Uterus (tissue), 4 donors: ENCODE measurements at places on chromosomes 11 and 22.

- no peak for DNase-seq
These were observed 16.5 kb upstream of the TPBGL start for GRCh38 chr11:75223954-75224643.

DNA sequence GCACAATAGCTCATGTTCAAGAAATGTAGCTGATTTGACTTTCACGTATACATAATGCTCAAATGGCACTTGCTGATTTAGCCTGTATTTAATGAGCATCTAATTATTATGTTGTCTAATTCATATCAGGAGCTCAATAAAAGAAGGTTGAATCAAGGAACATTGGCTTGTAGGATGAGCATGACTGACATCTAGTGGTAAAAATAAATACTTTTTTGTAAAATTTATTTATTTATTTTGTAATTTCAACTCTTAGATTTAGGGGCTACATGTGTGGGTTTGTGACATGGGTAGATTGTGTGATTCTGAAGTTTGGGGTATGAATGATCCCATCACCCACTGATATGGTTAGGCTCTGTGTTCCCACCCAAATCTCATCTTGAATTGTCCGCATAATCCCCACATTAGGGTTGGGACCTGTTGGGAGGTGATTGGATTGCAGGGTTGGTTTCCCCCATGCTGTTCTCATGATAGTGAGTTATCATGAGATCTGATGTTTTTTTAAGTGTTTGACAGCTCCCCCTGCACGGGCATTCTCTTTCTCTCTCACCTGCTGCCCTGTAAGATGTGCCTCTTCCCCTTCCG, 1.7 kb upstream of the OR52E5 start:
- no peak for DNase-seq

DNA sequence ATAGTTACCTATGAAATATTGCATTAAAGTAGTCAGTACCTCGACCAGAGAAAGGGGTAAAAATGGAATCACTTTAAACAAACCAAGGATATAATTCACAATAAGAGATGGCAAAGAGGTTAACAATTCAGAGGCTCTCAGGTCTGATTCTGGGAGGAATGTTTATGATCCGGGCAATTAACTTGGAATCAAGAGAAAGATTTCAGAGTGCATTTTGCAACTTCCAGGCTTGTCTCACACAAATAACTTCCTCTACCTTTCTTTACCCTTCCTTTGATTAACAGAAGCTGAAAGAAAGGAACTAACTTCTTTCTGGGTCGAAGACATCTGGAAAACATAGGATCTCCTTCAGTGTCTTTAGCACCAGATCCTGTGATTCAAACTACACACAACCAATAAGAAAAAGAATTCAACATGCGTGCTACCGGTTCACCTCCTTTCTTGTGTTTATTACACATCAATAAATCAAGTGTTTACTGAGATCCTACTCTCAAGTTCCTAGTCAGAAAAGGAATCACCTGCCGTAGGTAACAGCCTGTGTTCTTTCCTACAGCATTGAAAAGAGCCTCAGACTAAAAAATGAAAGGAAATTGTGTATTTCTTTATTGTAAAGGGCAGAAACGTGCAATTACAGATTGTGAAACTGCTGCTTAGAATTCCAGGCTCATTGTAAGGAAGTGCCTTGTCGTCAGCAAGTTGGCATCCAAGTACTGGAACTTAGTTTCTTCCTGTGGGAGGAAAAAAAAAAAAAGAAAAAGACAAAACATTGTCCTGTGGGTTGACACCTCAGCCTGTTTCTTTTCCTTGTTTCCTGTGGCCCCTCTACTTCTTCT, 29.5 kb downstream of the CARD18 start:
- no peak for DNase-seq

DNA sequence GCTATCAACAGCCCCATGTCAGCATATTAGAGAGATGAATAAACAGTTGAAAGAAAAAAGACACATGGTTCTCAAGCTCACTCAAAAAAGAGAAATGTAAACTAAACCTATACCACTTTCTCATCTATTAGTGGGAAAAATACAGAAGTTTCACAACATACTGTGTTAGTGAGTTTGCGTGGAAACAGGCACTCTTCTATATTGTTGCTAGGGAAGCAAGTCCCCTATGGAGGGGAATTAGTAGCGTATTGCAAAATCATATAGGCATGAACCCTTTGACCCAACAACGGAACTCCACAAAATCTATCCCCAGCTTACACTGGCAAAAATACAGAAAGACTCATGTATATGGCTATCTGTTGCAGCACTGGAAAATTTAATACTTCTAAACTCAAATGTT, 14.2 kb upstream of the RFPL2 start:
- DNase-seq, result no peak

DNA sequence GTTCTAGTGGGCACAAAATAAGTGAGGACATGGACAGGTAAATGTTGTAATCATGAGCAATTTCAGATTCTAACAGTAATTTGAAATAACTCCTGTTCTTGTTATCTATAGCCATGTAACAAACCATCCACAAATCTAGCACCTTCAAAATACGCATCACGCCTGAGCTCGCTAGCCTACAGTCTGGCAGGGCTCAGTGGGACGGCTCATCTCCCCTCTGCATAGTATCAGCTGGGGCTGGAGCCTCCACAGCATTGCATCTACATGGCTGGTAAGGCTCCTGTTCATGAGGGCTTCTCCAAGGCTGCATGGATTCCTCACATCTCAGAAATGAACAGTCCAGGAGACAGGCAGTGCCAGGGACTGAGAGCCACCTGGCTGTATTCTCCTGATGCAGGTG, 112.6 kb downstream of the KCNQ1 start:
- DNase-seq, result no peak
